ENCODE measurements at places on chromosomes 2 and 18.

GRCh38 chr2:175039490-175039889, 34.3 kb upstream of the CHN1 start:
- DNase-seq, result no peak

GRCh38 chr2:3223080-3223923, 154.3 kb downstream of the EIPR1 start:
- DNase-seq, result peak; percentile 94

DNA sequence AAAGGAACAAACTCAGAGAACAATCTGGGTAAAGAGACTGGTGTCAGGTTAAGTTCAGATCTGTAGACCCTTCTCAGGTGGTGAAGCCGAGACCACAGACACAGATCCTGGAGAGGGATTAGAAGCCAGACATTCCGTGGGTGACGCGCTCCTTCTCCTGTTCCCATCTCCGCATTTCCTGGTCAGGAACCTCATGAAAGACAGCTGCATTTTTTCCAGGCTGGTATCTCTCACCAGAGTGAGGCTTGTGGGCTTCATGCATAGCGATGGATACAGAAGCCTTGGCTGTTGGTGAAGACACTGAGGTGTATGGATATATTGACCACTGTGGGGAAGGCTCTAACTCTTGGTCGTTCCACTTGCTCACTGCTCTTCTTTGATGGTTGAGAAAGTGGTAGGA, 152.6 kb downstream of the FAM210A start:
- no peak for DNase-seq

- no peak for DNase-seq
These were observed 13.7 kb downstream of the TET3 start for GRCh38 chr2:73998451-73998850.

DNA sequence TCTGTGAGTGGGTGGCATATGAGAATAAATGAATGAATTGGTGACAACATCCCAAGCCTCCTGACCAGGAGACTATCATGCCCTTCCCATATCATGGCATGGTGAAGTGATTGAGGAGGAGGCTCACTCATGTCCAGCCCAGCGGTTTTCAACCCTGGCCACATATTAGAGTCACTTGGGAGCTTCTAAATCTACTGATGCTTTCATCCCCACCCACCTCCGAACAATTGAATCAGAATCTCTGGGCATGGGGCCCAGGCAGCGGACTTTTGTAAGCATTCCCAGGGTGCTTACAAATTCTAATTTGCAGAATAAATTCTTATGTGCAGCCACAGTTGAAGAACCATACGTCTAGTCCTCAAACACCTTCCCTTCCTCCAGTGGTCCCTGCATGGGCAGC, 81.7 kb upstream of the SEC11C start:
- no peak for DNase-seq

DNA sequence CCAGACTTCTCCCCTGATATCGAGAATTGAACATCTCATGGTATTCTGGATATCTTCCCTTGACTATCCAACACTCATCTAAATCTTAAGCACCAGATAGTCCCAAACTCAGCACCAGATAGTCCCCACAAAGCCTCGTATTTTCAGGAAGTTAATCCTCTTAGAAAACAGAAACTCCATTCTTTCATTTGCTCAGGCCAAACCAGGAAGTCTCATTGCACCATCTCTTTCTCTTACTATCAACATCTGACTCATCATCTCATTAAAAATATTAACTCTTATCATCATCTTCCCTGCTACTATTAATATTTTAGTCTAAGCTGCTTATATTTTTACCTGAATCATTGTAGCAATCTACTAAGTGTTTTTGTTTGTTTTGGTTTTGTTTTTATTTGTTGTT, 286.4 kb downstream of the GALNT13 start:
- DNase-seq, result no peak

DNA sequence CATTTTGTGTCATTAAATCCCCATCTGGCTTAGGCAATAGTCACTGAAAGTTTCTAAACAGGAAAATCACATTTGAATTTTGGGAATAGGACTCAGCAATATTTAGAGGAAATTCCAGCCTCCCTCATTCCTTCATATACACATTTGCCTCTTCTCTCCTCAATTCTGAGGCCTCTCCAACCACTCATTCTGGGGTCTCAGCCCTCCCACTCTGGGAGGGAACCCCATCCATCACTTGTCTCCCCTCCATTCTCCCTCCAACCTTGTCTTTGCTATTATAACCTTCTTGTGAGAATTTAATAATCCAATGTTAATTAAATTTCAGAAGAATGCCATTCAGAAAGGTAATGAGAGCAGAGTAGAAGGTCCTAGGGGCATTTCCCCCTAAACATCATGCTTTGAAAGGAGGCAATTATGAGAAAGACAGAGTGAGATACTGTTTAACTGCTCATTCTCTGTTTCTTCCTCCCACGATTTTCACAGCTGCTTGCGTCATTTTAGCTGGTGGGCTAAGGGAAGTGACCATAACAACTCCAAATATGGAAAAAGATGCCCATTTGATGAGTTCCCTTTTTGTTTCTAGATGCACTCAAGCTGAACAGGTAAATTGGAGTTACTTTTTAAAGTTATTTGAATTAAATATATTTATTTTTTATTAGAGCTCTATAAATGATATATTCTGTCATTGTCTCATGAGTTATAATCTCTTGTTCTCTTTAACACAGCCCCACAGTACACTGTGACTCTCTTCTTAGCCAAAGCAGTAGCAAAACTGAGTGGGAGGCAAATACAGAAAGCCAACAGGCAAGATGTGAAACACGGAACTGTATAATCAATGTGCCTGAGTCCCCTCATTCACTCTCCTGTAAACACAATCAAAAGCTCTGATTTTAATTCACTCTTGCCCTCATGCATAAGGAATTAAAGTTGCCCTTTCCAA, 135.1 kb downstream of the DLGAP1 start:
- no peak for DNase-seq

DNA sequence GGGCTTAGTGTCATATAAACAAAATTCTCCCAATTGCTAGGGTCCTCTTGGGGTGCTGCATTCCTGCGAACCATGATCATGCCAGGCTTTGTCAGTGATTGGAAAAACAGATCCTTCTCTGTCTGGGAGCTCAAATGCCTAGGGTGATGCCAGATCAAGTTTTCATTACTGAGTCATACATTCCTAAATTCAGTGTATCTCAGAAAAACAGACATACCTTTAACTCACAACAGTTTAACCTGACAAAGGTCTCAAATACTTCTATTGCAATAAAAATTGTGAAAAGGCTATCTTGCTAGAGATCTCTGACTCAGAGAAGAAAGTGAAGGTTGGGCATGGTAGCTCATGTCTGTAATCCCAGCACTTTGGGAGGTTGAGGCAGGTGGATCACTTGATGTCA, 86.9 kb downstream of the SH3YL1 start:
- DNase-seq, result no peak

GRCh38 chr2:238882082-238882755, 34.3 kb downstream of the TWIST2 start:
- no peak for DNase-seq

DNA sequence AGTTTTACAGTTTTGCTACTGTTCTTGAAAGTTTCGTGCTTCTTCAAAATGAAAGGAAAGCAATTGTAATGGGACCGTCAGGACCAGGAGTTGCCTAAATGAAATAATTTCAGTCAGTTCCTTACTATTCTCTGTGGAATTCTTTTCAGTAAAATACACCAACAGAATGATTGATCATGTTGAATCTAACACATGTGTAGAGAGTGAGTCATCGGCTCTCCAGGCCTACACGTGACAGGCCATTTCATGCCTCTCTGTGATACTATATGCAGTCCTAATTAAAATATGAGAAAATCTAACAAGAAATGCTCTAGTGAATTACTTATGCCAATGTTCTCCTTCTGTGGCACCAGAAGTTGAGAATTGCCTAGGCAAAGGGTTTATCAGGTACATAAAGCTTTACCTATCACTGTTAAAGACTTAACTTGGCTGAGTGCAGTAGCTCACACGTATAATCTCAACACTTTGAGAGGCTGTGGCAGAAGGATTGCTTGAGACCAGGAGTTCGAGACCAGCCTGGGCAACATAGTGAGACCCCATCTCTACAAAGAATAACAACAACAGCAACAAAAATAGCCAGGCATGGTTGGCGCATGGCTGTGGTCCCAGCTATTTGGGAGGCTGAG, 199.4 kb downstream of the LRRTM1 start:
- no peak for DNase-seq

GRCh38 chr2:217804338-217804737, 198.5 kb downstream of the TNS1 start:
- no peak for DNase-seq

- no peak for DNase-seq
These were observed 329.4 kb downstream of the AGPS start for GRCh38 chr2:177721818-177722567.
